ENCODE measurements at places on chromosomes 13 and 19.

DNA sequence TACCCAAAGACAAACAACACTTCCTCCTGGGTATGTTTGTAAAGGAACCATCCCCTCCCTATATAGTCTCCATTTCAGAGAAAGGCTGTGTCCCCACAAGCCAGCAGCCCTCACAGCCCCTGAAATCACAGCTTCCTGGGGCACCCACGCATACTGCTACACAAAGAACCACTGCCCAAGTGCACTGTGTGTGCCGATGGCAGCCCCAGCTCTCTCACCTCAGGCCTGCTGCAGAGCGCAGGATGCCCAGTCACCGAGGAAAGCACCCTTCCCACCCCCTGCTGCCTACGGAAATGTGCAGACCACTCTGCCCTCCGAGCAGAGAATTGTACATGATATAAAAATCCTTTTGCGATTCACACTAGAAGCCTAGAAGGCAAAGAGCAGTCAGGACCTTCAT, 39.4 kb downstream of the SOHLH2 start:
- no peak for DNase-seq

DNA sequence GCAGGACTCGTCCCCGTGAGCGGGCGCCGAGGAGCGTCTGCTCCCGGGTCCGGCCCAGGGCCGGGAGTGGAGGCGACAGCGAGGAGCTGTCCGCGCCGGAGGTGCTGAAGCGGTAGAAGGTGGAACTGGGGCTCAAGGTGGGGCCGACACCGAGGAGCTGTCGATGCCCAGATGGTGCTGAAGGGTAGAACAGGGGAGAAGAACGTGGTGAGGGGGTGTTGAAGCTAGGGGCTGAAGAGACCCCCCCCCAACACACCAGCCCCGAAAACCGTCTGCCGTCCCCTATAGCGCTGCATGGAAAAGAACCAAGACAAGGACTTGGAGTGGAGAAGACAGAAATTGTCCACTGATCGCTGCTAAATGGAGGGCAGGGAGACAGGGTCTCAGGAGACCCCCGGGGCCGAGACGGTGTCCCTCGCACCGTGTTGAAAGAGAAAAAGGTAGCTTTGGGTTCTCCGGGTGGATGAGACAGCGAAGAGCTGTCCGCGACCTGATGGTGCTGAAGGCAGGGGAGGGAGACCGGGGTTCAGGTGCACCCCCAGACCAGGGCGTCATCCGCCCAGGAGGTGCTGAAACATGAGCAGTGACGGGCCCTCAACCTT, 7.1 kb upstream of the PDE4C start:
- peak; percentile 69 for DNase-seq

GRCh38 chr19:44142059-44142433, 692 bp downstream of the ZNF234 start:
- DNase-seq: no peak

- DNase-seq: no peak
Measured at GRCh38 chr13:58500938-58501337, 869.4 kb downstream of the PCDH17 start.

DNA sequence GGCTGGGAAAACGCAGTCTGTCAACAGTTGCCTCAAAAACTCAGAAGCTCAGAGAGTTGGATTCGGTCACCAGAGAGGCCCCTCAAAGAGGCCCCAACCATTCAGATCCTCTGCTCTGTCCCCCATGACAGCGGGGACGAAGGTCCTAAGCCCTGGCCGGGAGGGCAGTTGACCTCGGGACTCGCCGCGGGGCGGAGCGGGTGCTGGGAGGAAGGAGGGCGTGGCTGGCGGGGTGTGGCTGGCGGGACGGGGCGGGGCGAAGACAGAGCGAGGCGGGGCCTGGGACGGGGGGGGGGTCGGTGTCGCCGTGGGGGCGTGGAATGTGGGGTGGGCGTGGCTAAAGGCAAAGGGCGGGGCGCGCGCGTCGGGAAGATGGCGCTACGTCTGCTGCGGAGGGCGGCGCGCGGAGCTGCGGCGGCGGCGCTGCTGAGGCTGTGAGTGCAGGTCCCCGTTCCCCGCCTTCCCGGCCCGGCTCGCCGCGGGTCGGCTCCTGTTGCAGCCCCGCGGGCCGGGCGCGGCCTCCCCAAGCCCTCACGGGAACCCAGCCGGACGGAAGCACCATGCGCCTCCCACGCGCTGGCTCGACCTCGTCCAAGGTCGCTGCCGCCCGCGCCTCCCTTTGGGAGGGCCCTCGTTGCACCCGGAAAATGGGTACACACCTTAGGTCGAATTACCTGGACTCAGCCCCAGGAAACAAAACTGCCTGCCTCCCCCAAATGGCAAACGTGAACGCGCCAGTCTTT, 105.2 kb downstream of the TM9SF2 start:
- peak; percentile 90 for DNase-seq

DNA sequence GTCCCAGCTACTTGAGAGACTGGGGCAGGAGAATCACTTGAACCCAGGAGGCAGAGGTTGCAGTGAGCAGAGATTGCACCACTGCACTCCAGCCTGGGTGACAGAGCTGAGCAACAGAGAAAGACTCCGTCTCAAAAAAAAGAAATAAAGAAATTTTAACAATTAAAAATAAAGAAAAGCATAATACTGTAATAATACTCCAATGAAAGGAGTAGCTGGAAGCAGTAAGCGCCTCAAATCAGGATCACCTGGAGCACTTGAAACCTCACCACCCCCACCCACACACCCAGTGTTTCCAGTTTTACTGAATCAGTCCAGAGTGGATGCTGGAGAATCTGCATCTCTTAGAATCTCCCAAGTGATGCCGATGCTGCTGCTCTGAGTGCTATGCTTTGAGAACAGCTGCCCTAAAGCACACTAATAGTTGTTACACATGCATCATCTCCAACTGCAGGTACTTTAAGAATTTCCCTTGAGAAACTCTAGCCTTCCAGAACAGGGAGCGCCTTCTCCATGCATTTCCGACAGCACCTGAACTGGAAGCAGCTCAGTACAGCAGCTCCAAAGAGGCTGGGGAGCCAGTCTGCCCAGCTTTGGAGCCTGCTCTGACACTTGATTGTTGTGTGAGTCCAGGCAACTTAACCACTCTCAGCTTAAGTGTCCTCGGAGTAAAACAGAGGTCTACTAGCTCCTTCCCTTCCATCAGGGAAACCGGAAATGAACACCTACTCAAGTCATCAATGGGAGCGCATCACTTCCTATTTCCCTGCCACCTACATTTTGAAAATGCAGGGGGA, 2.9 kb downstream of the ABCC4 start:
- no peak for DNase-seq

GRCh38 chr13:48624016-48624415, 29.7 kb upstream of the CYSLTR2 start:
- DNase-seq: no peak

DNA sequence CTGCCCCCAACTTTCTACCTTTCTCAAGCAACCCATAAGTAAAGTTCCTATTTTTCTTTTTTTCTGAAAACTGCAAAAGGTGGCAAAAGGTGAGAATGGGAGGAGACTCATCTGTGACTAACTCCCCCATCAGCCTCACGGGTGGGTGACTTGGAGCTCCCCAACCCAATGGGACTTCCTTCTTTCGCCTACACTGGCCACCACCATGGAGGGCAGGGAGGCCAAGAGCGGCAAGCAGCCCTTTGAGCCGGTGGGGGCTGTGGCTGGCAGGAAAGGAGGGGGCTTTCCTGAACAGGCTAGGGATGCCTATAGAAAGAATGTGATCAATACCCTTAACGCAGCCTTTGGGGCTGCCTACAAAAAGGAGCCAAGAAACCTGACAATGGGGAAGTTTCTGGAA, 16.5 kb downstream of the IRS2 start:
- no peak for DNase-seq

DNA sequence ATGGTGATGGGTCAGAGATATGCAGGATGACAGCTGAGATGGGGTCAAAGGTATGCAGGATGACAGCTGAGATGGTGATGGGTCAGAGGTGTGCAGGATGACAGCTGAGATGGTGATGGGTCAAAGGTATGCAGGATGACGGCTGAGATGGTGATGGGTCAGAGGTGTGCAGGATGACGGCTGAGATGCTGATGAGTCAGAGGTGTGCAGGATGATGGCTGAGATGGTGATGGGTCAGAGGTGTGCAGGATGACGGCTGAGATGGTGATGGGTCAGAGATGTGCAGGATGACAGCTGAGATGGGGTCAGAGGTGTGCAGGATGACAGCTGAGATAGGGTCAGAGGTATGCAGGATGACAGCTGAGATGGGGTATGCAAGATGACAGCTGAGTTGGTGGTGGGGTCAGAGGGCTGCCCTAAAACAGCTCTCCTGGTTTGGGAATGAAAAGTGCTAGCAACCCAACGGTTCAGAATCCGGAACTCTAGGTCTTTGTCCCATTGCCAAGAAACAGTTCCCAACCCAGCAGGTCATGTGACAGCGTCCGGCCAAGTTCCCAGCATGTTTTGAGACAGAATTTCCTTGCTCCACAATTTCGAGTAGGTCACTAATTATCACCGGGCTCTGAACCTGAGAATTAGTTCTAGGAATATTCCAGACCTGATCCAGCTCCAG, 3.2 kb downstream of the SELENOW start:
- no peak for DNase-seq

- DNase-seq: no peak
Measured at GRCh38 chr13:99331881-99332293, 24.7 kb upstream of the GPR183 start.

GRCh38 chr13:84870190-84870589, 929.0 kb downstream of the SLITRK6 start:
- no peak for DNase-seq

GRCh38 chr13:53201454-53202225, 173.0 kb downstream of the OLFM4 start:
- no peak for DNase-seq

- no peak for DNase-seq
Measured at GRCh38 chr19:41339936-41340335, 13.8 kb downstream of the TGFB1 start.

GRCh38 chr19:5074407-5074806, 105.5 kb downstream of the KDM4B start:
- no peak for DNase-seq

DNA sequence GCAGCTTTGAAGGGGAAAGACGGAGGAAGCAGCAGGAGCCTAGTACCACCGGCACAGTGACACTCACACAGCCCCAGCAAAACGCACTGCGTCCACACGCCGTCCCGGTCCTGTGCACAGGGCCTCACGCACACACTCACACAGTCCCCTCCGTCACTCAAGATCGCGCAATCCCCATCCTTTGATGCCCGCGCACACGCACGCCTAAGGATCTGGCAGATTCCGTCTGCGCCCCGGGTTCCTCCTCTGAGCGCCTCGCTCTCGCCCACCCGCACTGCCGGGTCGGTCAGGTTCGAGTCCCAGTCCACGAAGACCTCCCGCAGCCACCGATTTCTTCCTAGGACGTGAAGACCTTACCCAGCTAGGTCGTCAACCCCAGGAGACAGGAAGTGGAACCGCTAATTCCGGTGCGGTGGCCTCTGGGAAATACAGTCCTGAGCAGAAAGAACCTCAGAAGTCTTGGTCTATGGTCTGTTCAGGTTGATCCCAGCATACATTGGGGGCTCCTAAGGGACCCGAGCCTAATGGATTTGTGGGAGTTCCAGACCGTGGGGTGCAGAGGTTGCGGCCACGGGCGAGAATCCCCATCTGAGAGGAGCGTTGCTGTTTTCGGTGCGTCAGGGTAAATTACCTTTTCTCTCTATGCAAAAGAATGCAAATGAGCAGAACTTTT, at the start of gene ZNF780B:
ZNF780B (minus strand) TSS at position 400 of the 673 bp plus-strand sequence. CDS start 5,899 bp downstream, outside the sequence.
- peak; percentile 82 for DNase-seq

GRCh38 chr19:38107129-38107528, 116.9 kb downstream of the DPF1 start:
- DNase-seq: no peak

- DNase-seq: no peak
Measured at GRCh38 chr13:98912846-98913245, 65.0 kb downstream of the DOCK9 start.

- DNase-seq: no peak
Measured at GRCh38 chr13:88925954-88926353, 1254.8 kb downstream of the SLITRK5 start.

- no peak for DNase-seq
Measured at GRCh38 chr13:39406688-39407087, 196.3 kb downstream of the LHFPL6 start.

- DNase-seq: no peak
Measured at GRCh38 chr19:9043524-9043923, 33.3 kb upstream of the MUC16 start.

DNA sequence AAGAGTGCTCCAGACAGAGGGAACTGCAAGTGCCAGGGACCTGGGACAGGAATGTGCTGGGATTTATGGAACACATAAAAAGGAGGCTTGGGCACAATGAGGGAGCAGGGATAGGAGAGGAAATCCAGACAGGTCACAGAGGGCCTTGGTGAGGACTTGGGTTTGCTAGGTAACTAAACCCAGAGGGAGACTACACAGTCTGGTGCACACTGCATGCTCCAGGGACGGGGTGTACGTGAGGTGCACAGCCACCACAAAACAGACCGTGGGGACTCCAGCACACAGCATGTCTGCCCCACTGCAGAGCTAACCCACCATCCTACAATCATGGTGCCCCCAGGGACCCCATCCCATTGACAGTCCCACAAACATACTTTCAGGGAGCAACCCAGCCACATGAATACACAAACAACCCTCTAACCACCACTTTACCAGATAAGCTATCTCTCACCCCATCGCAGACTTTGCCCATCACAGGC, 5.5 kb upstream of the ZFP36 start:
- DNase-seq: no peak

DNA sequence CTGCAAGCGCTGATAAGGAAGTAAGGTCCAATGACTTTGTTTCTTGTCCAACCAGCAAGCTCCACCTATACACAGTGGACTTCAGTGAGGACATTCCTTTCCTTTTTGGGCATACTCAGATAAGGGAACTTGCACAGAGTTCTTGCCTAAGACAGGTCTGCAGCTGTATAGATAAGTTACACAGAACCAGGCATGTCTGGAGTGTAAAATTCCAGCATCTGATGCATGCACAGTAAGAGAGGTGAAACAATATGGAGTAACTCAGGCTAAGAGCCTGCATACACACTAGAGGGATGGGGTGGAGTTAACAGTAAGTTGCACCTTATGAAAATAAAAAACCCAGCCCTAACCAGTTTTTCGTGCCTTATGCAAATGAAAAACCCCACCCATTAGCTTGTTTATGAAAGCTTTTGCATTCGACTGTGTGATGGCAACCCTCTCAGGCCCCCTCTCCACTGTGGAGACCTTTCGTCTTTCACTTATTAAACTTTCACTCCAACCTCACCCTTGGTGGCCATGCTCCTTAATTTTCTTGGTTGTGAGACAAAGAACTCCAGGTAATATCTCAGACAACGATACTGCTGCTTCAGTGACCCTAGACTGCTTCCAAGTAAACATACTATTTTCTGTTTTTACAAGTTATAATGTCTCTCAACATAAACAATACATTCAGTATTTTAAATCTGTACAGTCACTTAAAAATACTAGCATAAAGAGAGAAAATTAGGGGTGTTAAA, 2859.0 kb upstream of the PCDH20 start:
- DNase-seq: no peak

DNA sequence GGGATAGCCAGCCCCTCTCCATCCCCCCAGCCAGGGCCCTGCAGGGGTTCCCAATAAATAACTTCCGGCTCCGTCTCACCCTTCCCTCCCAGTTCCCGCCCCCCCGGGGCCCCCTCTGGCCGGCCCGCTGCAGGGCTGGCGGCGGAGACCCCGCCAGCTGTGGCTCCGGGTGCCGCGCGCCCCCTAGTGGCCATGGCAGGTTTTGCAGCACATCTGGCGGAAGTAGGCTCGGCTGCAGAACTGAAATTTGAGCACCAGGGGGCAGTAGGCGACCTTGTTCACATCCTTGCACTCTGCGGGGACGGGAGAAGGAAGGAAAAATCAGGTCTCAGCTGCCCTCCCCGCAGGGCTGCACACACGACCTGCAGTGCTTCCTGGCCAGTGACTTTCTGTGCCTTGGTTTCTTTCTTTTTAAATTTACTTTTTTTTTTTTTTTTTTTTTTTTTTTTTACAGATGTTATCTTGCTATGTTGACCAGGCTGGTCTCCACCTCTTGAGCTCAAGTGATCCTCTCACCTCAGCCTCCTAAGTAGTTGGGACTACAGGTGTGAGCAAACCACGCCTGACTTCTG, 3.6 kb upstream of the MYO1F start:
- DNase-seq: peak; percentile 88
